ENCODE measurements at places on chromosomes 4 and X. TPM values are rescaled to one million over a fixed set of nuclear protein-coding genes. Genes with fewer than 3 reads are reported as not detected.

Gene RHOXF1
- not detected for total RNA-seq

Gene GYG2
- total RNA-seq = 3.6 TPM

Gene SPANXC
- 0.65 TPM for total RNA-seq

Gene TIMM17B
- total RNA-seq = 101 TPM

Gene GRIA2
- not detected for total RNA-seq

Gene PPP4R3C
- total RNA-seq = not detected

Data from A549 treated with RU486 at 1 μM for 4 hours (cell line).